RWPE2 (cell line): ENCODE measurements at places on chromosomes 5 and 9.

DNA sequence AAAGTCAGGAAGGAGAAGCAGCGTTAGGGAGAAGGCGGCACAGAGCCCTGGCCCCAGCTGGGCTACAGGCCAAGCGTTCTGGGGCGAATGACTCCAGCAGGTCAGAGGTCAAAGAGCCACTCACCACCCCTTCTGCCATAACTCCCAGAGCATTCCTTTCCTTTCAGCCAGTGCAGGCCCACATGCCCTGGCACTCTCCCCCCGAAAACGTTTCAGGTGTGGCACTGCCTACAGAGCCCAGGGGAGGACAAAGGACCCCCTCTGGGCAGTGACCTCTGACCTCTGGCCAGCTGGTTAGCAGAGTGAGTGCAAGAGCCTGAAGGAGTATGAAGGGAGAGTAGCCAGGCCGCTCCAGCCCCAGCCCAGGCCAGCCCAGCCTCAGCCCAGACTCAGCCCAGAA lies 4.9 kb downstream of the ABCA2 start:
- no peak for DNase-seq

- DNase-seq, result no peak
These were observed 1787.7 kb downstream of the EFNA5 start for GRCh38 chr5:105882956-105883481.

DNA sequence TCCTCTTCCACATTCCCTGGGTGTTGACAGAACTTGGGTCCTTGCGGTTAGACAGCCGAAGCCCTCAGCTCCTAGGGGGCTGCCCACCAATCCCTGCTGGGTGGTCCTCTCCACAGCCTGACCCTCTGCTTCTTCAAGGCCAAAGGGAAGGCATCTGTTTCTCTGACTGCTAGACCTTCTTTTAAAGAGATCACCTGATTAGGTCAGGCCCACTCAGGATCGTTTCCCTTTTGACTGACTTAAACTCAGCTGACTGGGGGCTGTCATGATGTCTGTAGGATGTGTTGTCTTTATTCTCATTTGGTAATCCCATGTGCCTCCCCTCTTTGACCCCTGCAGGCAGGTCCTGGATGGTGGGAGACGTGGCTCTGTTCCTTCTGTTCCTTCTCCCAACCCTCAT lies 207.5 kb downstream of the PAX5 start:
- DNase-seq, result no peak

DNA sequence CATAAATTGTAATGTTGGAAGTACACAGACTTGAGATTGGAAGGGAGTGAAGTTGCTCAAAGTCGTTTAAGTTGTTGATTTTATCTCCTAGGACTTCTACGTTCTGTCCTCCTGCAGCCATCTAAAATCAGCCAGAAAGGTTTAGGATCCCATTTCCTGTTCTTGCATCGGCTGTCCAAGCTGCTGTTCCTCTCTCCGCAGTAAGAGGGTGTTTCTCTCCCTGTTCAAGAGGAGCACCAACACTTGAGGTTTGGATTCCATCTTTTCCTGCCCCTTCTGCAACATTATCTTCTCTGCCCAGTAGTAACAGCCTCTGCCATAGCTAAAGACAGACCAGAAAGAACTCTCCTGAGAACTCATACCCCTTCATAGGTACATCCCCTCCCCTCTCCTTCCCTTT lies 373.4 kb downstream of the GADD45G start:
- DNase-seq, result no peak

- peak; percentile 62 for DNase-seq
These were observed 32.8 kb upstream of the PITX1 start for GRCh38 chr5:135066781-135067180.

- DNase-seq, result no peak
These were observed 128.8 kb downstream of the ATPSCKMT start for GRCh38 chr5:10120934-10121333.

DNA sequence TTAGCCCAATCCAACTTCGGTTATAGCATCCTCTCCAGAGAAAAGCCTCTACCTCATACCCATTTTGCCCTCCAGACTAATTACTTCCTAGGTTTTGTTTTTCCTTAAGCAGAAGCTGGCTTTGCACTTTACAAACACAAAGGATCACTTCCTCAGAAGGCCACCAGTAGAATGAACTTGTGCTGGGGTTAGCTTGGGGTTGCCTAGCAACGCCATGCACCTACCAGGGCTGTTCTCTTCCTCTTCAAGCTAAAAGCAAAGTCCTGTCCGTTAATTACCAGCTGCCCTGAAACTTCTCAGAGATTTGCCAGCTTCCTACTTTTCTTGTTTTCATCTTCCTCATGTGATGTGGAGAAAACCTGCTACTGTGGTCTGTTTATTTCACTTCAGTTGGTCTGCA lies 132.0 kb upstream of the WWC1 start:
- no peak for DNase-seq

GRCh38 chr5:67206461-67206860 lies 9.9 kb upstream of the CD180 start:
- no peak for DNase-seq

DNA sequence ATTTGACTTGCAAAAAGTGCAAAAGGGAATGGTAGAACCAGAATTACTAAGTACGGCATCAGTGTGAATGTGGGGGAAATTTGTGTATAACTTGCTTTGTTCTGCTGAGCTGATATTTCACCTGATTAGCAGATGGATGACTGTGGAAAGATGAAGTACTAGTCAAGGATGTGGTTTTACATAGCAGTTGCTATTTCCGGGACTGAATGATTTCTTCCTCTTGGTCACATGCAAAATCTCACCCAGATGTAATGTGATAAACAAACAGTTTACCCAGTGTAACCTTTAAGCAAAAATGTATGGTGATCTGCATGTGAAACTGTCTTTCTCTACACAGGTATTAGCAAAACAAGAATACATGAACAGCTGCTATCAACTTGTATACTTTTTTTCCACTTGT lies 46.1 kb downstream of the DCP2 start:
- DNase-seq, result no peak

- DNase-seq, result no peak
These were observed 5.7 kb upstream of the SMU1 start for GRCh38 chr9:33082128-33082527.

DNA sequence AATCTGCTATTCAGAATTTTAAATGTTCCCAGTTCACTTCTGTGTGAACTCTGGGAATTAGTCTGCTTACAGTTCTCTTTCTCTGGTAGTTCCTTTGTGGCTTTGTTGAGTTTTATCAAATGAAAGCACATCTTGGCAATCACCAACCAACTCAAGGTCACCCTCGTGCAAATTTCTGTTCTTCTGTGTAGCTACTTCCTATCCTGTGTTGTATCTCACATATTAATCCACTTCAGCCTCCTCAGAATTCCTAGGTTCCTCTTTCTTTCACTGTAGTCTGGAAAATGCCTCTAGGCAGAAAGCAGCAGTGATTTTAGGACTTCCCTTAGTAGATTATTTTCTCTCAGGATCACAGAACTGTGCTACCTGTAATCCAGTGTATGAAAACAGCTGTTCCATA lies 100.3 kb downstream of the AUH start:
- DNase-seq, result no peak

GRCh38 chr5:149794487-149794971 lies 64.4 kb downstream of the PPARGC1B start:
- no peak for DNase-seq
